ENCODE measurements at places on chromosomes 11 and 22. TPM values are rescaled to one million over a fixed set of nuclear protein-coding genes. Genes with fewer than 3 reads are reported as not detected.

DNA sequence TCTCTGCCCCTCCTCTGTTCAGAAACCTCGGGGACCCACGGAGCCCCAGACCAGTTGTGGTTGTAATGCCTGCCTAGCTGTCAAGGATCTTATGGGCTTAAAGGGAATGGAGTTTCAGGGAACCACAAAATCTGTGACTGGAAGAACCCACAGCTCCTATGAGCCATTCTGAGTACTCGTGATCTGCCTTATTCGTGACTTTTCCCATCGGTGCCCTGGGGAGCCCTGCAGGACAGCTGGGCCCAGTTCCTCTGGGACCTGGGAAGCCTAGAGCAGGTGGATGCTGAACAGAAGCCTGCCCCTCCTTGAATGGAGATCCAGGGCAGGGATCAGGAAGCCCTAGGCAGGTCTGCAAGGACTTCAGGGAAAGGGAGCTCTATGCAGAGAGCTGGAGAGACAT, 42.1 kb upstream of the TTC12 start:
- no peak overlapping the region for H3K4me3 ChIP-seq
- H3K27ac ChIP-seq = no peak overlapping the region
- no peak for DNase-seq
- no peaks in the 10 kb centered on the region for H3K4me1 ChIP-seq
- H3K27me3 ChIP-seq = no peaks in the 10 kb centered on the region

- no peaks in the 10 kb centered on the region for H3K27me3 ChIP-seq
- H3K36me3 ChIP-seq = peaks cover 37% of the 10 kb centered on the region
- peaks cover 30% of the 10 kb centered on the region for H3K4me1 ChIP-seq
- DNase-seq = no peak
- no peak overlapping the region for H3K4me3 ChIP-seq
These were observed 6.1 kb downstream of the MICAL2 start for GRCh38 chr11:12116425-12117032.

DNA sequence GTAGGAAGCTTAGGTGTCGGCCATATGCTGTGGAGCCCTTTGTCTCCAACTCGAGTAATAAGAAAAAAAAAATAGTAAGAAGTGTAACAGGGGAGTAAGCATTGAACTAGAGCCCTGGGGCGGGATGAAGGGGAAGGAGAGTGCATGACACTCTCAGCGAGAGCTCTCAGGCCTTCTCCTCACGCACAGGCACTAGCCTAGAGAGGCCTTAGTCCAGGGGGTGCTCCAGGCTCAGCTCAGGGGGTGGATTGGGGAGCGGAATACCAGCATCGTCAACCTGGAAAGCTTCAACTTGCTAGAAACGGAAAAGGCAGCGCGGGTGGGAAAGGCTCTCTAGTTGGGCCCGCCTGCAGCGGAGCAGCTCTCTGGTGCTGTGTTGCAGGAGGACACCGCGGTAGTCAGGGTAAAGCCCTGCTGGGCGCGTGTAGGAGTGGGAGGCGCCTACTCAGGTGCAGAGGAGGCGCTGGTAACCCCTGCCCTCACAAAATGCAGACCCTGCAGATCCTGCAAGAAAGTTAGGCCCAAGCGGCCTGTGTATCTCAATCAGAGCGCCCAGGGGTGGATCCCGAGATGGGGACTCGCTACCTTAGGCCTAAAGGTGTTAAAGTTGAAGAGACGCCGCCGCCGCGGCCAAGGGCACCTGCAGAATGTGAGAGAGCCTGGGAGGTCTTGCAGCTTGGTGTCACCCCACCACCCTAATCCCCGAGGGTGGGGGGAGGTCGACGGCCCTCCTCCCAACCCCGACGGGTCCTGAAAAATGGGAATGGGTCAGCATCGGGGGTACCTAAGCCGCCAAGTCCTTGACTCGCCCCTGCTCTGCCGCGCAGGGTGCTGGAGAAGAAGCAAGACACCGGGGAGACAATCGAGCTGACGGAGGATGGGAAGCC, 2.8 kb downstream of the SLC17A6 start:
- no peak for DNase-seq
- H3K4me3 ChIP-seq = no peak overlapping the region
- H3K36me3 ChIP-seq = no peaks in the 10 kb centered on the region
- no peaks in the 10 kb centered on the region for H3K4me1 ChIP-seq
- no peak overlapping the region for H3K27ac ChIP-seq
- no peaks in the 10 kb centered on the region for H3K27me3 ChIP-seq

DNA sequence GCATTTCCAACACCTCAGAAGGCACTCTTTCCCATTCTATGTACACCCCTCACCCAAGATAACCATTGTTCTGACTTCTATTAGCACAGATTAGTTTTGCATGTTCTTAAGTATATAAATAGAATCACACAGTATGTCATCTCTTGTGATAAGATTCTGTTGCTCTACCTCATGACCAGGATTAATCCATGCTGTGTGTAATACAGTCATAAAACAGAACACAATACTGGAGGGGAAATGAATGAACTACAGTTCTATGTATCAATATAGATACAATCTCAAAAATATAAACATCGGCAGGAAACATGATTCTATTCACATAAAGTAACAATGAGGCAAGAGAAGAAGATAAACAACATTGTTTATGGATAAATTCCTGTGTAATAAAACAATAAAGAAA, 151.5 kb downstream of the ATG16L2 start:
- no peak overlapping the region for H3K4me3 ChIP-seq
- DNase-seq = no peak
- peaks cover 26% of the 10 kb centered on the region for H3K4me1 ChIP-seq

GRCh38 chr22:49577168-49578060, 250.3 kb downstream of the BRD1 start:
- H3K27me3 ChIP-seq = no peaks in the 10 kb centered on the region
- DNase-seq = no peak
- H3K4me1 ChIP-seq = no peaks in the 10 kb centered on the region

DNA sequence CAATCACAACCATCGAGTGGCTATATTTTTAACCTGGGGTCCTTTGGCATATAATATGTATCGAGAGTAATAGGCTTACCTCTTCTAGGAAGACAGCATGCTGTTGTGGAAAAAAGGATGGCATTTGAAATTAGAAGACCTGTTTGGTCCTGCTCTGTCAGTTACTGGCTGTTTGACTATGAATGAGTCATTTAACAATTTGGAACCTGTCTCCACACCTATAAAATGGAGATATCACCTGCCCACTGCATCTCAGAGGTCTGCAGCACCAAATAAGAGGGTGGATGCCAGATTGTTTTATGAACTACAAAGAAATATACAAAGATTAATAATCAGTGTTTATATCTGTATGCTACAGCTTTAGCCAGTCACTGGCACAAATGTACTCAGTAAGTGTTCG, 60.8 kb downstream of the SLC25A17 start:
- H3K4me1 ChIP-seq = no peaks in the 10 kb centered on the region
- no peak for DNase-seq
- no peak overlapping the region for H3K4me3 ChIP-seq
- no peaks in the 10 kb centered on the region for H3K27me3 ChIP-seq
- H3K36me3 ChIP-seq = no peaks in the 10 kb centered on the region

GRCh38 chr11:103714246-103714645, 322.2 kb upstream of the DDI1 start:
- H3K4me3 ChIP-seq = no peak overlapping the region
- no peak overlapping the region for H3K27ac ChIP-seq
- H3K27me3 ChIP-seq = no peaks in the 10 kb centered on the region

GRCh38 chr11:46422588-46422987, 31.0 kb upstream of the CHRM4 start:
- no peaks in the 10 kb centered on the region for H3K4me1 ChIP-seq
- DNase-seq = no peak
- no peak overlapping the region for H3K27ac ChIP-seq
- peaks cover 5% of the 10 kb centered on the region for H3K36me3 ChIP-seq
- no peak overlapping the region for H3K4me3 ChIP-seq
- H3K27me3 ChIP-seq = no peaks in the 10 kb centered on the region

DNA sequence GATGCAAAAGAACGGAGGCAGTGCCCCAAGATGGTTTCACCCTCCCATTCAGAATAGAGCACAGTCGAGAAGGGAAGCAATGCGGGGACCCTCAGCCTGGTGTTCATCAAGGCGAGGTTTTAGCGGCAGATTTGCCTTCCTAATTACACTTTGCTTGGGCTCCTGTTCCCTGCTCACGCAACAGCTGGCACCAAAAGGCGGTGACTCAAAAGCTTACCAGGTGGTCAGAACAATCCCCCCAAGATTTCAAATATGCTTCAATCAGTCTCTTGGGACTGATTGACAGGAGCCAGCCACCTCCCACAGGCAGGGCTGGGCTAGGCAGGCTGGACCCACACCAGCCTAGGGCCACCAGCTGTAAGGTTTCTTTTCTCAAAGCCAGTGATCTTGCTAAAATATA, 14.2 kb downstream of the IGSF9B start:
- H3K27me3 ChIP-seq = no peaks in the 10 kb centered on the region
- DNase-seq = no peak
- no peaks in the 10 kb centered on the region for H3K4me1 ChIP-seq

DNA sequence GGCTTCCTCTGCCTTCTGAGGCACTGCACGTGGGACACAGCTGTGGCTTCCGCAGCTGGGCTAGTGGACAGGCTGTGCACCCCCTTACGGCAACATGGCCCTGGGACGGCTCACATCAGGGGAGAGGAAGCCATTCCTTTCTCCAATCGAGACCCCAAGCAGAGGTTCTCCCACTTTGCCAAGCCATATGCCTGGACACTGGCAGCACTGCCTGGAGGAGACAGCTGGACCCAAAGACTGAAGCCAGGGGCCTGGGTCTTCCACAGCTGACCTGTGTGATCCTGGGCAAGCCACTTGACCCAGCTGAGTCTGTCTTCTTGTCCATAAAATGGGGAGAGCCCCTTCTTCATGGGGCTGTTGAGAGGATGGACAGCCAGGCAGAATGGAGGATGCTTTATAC, 65.4 kb downstream of the SHISAL1 start:
- H3K4me3 ChIP-seq = no peak overlapping the region
- no peaks in the 10 kb centered on the region for H3K27me3 ChIP-seq
- no peaks in the 10 kb centered on the region for H3K36me3 ChIP-seq
- no peaks in the 10 kb centered on the region for H3K4me1 ChIP-seq
- peak; percentile 32 for DNase-seq
- H3K27ac ChIP-seq = no peak overlapping the region

DNA sequence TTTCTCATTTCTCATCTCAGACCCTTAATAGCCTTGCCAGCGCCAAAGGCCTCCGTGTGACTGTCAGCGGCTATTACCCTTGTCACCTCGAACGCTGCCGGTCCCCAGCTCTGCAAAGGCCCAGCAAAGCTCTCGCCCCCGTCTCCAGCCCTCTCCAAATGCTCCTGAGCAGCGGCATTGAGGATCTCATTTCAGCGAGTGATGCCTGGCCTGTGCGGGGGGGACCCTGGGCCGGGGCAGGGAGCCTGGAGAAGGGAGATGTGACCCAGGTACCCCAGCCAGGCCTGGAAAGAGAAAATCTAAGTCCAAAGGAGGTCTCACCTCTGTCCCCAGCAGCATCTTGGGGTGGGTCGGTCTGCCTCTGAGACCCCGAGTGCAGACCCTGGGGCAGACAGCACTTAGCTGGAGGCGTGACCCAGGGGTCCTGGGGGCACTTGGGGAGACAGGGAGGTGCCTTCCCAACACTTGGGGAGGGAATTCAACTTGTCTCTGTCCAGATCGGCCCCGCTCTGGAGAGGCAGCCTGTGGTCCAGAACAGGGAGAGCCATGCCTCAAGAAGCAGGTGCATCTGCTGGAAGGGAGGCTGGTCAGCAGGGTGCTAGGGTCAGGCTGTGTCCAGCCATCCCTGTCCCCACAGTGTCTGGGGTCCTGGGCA, 521.3 kb downstream of the TBC1D22A start:
- H3K4me1 ChIP-seq = peaks cover 3% of the 10 kb centered on the region
- H3K27ac ChIP-seq = no peak overlapping the region
- no peaks in the 10 kb centered on the region for H3K27me3 ChIP-seq
- no peak overlapping the region for H3K4me3 ChIP-seq
- no peak for DNase-seq
- no peaks in the 10 kb centered on the region for H3K36me3 ChIP-seq

DNA sequence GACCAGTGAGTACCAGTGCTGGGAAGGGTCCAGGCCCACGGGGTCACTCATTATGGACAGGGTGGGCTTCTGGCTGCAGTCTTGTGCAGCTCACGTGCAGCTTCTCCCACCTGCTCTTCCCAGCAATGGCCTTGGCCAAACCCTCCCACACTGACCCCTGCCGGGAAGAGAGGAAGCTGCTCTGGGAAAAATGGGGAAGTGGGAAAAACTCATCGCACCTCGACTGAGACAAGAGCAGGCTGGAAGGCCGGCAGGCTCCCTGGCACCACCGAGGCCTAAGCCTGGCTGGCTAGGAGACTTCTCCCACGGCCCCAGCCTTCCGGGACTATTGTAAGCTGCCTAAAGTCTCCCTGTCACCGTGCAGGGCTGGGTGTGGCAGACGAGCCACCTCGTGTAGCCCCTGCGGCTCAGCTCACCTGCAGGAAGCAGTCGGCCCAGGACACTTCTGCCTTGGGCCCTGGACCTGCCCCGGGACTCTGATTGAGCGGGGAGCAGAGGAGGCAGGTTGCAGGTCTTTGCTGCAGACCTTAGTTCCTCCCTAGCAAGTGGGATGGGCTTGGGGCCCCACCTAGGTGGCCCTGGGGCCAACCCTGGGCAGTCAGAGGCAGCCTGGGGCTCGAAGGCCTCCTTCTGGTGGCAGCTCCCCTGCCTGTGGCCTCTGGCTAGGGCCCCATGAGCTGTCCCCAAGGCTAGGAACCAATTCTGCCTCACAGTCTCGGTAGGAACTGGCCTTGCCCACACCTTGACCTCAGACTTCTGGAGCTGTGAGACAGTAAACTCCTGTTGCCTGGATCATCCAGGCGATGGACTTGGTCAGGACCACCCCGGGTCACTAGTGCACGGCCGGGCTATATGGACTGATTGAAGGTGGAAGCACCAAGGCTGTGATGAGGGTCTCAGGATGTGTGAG, 23.1 kb downstream of the MRGPRG start:
- peaks cover 21% of the 10 kb centered on the region for H3K27me3 ChIP-seq
- no peak for DNase-seq
- no peak overlapping the region for H3K27ac ChIP-seq

DNA sequence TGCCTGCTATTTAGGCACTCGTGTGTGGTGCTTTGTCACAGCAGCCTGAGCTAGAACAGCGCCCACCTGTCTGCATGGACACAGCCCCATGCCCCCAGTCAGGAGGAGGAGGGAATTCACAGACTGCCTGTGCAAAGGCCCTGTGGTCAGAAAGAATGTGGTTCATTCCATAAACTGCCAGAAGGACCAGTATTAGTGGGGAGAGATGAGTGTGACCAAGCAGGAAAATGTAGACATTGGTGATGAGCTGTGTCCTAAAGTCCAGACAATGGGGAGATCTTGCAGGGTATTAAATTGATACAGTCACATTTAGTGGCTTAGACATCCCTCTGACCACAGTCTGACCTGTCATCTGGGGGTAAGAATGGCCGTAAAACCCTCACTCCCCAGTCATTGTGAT, 83.7 kb upstream of the LINC01488 start:
- H3K27me3 ChIP-seq = no peaks in the 10 kb centered on the region
- no peaks in the 10 kb centered on the region for H3K36me3 ChIP-seq
- peaks cover 33% of the 10 kb centered on the region for H3K4me1 ChIP-seq
- DNase-seq = peak; percentile 59

RIMBP3C gene
- 0.81 TPM for total RNA-seq

NELL1 gene
- not detected for total RNA-seq

ACCS gene
- 5.3 TPM for total RNA-seq

GGTLC3 gene
- total RNA-seq = not detected

STK33 gene
- total RNA-seq = not detected

PTGDR2 gene
- 1.1 TPM for total RNA-seq

EXT2 gene
- total RNA-seq = 168 TPM
